Fibroblast of skin of right biceps (primary cell): ENCODE measurements at places on chromosomes 7 and 10.

DNA sequence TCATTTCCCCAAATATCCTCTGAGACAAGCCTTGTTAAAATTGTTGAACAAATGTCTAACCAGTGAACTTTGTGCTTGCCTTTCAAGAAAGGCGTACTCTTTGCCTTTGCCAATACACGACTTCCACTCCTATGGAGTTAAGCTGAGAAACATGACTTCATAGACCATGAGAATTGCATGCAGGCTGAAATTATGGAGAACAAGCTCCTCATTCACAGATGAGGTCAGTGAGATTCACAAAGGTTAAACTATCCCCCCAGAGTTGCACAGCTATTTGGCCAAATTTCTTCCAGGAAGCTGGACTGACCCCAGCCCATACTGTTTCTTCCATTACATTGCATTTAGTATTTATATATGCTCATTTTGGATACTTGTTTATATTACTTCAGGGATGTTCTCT, 221.4 kb upstream of the SEMA3C start:
- no peak for DNase-seq

DNA sequence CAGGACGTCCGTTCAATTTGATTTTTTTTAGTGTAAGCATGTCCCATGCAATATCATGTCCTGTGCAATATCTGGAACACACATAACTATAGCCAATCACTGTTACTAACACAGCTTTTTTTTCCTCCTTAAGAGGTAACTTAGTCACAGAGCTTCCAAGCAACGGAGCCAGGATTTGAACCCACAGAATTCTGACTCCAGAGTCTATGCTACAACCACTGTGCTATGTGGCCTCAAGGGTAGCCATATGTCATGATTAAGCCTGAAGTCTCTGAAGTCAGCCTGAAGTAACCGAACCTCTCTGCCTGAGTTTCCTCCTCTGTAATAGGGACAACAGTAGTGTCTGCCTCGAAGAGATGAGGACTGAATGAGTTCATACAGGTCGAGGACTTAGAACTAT, 42.2 kb upstream of the TCF7L2 start:
- peak; percentile 35 for DNase-seq

- peak; percentile 54 for DNase-seq
These were observed 41.6 kb downstream of the SLC16A9 start for GRCh38 chr10:59668096-59668495.

DNA sequence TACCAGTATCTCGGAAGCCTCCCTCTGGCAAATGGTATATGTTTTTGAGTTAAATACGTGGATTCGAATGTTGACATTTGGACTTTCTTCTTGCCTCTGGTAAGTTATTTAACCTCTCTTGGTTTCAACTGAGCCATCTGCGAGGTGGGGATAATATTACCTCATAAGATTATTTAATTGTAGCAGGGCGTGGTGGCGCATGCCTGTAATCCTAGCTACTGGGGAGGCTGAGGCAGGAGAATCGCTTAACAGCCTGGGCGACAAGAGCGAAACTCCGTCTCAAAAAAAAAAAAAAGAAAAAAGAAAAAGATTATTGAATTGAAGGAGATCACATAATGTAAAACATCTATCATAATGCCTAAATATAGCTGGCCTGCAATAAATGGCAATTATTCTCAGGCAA, 396 bp upstream of the TAF5 start:
- peak; percentile 4 for DNase-seq

GRCh38 chr7:118324790-118325449, 100.4 kb downstream of the ANKRD7 start:
- no peak for DNase-seq

GRCh38 chr7:133919810-133920209, 207.3 kb upstream of the LRGUK start:
- DNase-seq: peak; percentile 11

GRCh38 chr7:131021902-131022301, 287.9 kb upstream of the KLF14 start:
- no peak for DNase-seq

- peak; percentile 66 for DNase-seq
These were observed 23.8 kb upstream of the MKI67 start for GRCh38 chr10:128150045-128150493.

DNA sequence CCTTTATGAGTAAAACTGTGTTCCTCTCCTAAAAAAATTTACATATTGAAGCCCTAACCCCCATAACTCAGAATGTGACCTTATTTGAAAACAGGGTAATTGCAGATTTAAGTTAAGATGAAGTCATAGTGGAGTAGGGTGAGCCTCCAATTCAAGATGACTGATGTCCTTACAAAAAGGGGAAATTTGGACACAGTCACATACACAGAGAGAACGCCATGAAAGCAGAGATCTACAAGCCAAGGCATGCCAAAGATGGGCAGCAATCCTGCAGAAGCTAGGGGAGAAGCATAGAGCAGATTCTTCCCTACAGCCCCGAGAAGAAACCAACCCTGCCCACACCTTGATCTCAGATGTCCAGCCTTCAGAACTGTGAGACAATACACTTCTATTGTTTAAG, 23.8 kb upstream of the ADD3 start:
- no peak for DNase-seq

GRCh38 chr7:128697302-128697905, 25.3 kb downstream of the GARIN1A start:
- peak; percentile 79 for DNase-seq

GRCh38 chr7:84824057-84824651, 362.7 kb downstream of the SEMA3D start:
- no peak for DNase-seq

GRCh38 chr10:17831896-17832295, 22.7 kb downstream of the MRC1 start:
- DNase-seq: no peak

- peak; percentile 38 for DNase-seq
These were observed 43.4 kb downstream of the SORBS1 start for GRCh38 chr10:95517536-95518454.

DNA sequence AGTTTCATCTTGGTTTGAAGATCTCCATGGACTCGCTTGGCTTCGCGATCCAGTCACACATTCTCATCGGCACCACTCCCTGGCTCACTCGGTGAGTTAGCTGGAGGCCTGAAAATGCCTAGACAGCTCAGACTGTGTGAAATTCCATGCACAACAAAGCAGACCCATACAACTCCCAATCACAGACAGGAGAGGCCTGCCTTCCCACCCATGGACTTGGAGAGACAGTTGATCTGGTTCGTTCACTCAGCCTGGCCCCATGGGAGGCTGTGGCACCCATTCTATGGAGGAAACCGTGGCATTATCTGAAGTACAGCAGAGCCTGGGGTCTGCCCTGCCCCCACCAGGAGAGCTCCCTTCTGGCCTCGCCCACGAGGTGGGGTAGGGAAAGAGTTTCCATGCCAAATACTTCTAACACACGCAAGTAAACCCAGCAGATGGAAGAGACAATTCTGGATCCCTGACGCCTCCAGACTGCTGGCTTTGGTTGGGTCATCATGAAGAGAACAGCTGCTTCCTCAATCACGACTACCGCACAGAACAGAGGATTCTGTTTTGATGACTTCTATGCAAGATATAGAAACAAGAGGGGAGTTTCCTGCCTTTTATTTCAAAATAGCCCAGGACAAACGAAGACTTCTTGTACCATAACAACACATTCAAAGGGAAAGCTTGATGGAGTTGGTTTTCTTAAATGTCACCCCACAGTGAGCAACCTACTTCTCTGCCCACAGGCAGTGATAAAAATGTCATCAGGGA, 15.9 kb downstream of the FAM53B start:
- no peak for DNase-seq

DNA sequence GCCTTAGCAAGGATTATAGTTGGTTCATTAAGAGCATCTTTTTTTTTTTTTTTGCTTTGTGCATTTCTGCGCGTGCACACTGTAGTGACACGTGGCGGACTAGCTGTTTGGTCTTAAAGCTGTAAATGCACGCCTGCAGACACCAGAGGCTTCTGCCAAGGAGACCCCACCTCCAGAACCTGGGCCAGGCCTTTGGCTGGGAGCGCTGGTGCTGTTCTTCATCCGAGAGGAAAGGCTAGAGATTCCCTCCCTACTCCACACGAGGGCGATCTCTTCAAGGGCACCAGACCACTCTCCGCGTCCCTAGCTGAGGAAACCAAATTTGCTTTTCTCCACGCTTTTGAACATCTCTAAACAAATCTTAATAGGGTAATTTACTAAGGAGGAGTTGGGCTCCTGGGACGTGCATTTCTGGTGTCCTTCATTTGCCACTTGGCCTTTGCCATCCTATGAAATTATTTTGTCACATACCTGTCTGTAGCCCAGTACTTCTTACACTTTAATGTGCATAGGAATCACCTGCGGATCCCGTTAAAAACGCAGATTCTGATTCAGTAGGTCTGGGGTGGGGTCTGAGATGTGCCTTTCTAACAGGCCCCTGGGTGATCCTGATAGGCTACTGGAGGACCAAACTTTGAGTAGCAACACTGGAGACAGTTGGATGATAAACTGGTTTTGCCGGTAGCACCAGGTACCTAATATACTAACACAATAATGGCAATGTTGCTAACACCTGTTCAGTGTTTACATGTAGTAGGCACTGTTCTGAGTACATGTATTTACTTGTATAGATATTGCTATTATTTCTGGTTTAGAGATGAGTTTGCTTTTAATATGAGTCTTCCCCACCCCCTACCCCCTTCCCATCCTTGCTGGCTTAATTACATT, 1.3 kb upstream of the SLC26A5 start:
- peak; percentile 20 for DNase-seq

GRCh38 chr7:24728503-24729364, 28.5 kb downstream of the GSDME start:
- no peak for DNase-seq

- DNase-seq: no peak
These were observed 64.2 kb upstream of the IL6 start for GRCh38 chr7:22662556-22663356.

DNA sequence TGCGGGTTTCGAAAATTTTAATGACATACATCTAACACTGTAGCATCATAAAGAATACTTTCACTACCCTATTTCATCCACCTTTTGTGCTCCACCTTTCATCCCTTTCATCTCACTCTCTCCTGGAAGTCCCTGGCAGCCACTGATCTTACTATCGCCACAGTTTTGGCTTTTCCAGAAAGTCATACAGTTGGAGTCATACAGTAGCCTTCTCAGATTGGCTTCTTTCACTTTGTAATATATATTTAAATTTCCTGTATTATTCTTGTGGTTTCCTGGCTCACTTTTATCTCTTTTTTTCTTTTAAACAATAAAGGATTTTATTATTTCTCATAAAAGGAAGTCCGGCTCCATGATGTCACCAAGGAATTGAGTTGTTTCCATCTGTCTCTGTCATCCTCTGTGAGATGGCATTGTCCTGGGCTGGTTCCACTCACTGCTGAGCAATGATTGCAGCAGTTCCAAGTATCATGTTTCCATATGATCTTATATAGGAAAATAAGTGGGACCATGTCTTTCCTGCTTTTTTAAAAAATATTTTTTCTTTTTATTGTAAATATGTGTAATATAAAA, 626.3 kb downstream of the POM121L12 start:
- no peak for DNase-seq

GRCh38 chr10:114703377-114704107, 45.5 kb upstream of the ABLIM1 start:
- DNase-seq: peak; percentile 38

GRCh38 chr7:135158874-135159273, 11.0 kb downstream of the TMEM140 start:
- no peak for DNase-seq

GRCh38 chr10:80461208-80462183, 7.4 kb downstream of the TSPAN14 start:
- no peak for DNase-seq

- no peak for DNase-seq
These were observed 17.4 kb downstream of the RABGEF1 start for GRCh38 chr7:66757939-66758338.
